ENCODE measurements at places on chromosomes 4 and X.
A peak's percentile ranks its signal among the peaks of the same experiment; 100 is the strongest.

- no peak for DNase-seq
Observed at GRCh38 chr4:17650406-17650805, 36.0 kb downstream of the MED28 start.

GRCh38 chr4:85457752-85458467 is 17.0 kb upstream of the ARHGAP24 start:
- DNase-seq: no peak

- DNase-seq: no peak
Observed at GRCh38 chrX:12563121-12563520, 228.1 kb upstream of the PRPS2 start.

- DNase-seq: no peak
Observed at GRCh38 chr4:113591982-113592381, 169.6 kb downstream of the CAMK2D start.

- DNase-seq: no peak
Observed at GRCh38 chr4:114976901-114977300, 136.5 kb downstream of the NDST4 start.

- no peak for DNase-seq
Observed at GRCh38 chr4:115219862-115220261, 106.4 kb upstream of the NDST4 start.

- no peak for DNase-seq
Observed at GRCh38 chr4:105679186-105679585, 29.3 kb downstream of the INTS12 start.

DNA sequence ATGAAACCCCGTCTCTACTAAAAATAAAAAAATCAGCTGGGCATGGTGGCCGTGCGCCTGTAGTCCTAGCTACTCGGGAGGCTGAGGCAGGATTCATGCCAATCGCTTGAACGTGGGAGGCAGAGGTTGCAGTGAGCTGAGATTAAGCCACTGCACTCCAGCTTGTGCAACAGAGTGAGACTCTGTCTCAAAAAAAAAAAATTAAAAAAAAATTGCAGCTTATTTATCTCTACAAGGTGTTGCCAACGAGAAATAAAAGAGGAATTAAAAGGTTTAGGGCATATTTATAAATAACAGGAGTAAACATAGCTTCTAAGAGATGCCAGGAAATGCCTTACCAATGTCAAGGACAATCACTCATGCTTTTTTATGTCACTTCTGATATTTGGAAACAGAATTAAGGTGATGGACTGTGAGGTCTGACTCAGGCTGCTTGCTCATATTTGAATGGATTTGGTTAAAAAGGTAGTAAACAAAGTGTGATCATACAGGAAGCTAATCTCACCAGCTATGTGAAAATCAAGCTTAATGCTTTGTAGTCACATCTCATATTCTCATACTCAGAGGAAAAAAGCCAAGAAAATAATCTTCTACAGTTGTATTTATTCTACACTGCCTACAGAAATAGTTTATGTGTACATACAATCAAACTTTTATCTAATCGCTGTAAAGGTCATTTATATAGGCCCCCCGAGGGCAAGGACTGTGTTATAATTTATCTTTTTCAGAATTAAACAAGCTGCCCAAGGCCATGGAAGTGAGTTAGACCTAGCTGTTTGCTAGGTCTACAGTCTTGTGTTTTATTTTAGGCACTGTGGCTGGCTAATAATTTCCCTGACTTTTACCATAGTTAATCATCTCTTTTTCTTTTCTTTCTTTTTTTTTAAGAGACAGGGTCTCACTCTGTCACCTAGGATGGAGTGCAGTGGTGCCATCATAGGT is 61.1 kb upstream of the RBMX start:
- no peak for DNase-seq

DNA sequence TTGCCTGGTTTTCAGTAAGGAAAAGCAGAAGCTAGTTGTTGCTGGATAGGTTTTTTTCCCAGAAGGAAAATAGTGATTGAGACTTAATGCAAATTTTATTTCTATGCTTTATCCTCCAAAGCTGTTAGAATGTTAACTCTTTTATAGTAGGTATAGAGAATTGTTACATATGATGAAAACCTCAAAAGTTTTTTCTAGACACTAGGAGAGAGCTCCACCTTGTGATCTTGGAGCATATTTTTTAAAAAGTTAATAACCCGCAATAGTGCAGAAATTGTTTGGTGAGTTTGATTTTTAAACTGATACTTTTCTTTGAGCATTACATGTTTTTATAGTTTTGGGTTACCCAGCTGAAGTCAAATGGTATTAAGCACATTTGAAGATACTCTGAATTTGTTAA is 56.5 kb downstream of the STAG2 start:
- no peak for DNase-seq

DNA sequence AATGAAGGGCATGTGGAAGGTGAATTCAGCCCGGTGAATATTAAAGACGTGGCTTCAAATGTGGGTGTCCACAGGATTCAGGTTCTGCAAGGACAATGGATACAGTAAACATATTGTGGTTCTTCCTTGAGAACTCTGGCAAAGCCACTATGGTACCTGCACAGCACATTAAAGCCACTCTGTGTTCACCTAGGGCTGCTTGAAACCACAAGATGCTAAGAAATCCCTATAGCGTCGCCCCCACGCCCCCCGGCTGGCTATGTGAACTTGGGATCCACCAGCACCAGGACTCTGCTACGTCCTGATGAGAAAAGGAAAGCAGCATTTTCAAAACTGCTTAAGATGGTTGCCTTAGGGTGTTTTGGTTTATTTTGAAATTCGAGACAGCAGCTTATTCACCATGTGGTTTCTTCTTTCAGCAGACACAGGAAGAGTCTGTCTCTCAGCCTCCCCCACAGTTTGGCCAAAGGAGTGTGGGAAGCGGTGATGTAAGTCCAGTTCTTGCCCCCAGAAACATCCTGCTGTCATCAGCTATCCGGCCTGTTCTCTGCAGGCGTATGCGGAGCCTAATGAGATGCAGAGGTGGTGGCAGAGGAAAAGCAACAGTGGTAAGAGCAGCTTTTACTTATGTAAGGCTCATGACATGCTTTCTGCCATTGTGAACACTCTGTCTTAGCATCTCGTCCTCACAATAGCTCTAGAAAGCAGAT is 111.5 kb downstream of the AFAP1 start:
- DNase-seq: peak; percentile 83

DNA sequence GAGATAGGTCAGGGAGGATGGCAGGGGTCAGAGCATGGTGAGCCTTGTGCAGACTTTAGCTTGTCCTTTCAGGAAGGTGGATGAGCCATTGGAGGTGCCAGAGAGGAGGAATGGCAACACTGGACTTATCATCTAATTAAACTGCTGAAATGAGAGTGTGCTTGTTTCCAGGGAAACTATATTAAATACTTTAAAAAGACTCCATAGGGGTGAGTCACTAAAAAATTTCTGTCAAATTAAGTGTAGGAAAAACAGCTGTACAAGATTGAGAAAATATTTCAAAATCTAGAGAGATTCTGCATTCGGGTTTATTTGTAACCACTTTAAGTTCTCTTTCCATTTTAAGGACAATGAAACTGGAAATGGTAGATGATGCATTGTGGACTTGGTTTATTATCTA is 11.4 kb downstream of the FRAS1 start:
- DNase-seq: no peak

DNA sequence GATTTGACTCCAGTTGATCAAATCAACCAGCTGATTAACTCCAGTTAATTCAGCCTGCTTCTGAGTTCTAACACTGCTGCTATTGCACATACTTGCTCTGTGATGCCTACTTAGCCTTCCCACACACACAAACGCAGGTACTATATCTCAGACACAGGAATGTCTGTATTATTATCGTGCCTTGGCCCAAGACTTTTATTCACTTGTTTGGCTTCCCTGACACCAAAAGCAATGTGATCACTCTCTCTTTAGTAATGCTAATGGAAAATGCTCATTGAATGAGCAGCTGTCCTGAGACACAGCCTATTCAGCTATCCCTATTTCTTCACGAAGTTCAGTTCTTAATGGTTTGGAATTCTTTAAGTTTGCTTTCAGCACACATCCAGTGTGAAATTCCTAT is 356.4 kb upstream of the CXorf51A start:
- no peak for DNase-seq

DNA sequence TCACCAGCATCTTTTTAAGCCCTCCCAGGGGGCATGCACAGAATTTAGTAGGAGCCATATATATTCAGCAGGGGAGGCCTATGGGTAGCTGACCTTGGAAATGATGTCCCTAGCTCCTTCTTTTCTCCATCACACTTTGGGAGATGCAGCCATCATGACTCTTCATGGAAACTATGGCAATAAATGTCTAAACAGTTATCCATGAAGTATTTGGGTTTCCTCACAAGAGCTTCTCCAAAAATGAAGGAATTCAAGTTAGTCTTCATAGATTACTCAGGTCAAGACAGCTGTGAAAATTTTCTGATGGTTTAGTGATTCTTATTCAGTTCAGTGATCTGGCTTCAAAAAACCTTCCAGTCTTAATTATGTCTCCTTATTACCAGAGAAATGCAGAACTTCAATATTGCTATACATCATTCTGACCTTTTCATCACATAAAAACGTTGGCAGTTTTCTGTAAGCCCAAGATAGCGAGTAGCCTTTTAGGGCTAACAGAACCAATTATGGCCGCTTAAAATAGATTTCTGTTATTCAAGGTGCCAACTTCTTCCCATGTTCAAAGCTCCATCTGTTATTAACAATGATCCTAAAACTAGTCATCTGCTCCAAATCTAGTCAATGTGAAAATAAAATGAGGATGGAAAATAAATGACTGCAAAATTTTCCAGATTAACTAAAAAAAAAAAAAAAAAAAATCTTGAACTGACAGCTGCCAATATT is 52.5 kb downstream of the TMEM156 start:
- DNase-seq: no peak

- DNase-seq: no peak
Observed at GRCh38 chrX:122982521-122982920, 201.6 kb upstream of the GRIA3 start.

GRCh38 chrX:38891641-38892413 is 90.6 kb downstream of the MID1IP1 start:
- no peak for DNase-seq

GRCh38 chrX:153609917-153610835 is 11.2 kb upstream of the CCNQ start:
- peak; percentile 68 for DNase-seq

GRCh38 chr4:109572154-109572553 is 12.1 kb downstream of the MCUB start:
- DNase-seq: no peak

DNA sequence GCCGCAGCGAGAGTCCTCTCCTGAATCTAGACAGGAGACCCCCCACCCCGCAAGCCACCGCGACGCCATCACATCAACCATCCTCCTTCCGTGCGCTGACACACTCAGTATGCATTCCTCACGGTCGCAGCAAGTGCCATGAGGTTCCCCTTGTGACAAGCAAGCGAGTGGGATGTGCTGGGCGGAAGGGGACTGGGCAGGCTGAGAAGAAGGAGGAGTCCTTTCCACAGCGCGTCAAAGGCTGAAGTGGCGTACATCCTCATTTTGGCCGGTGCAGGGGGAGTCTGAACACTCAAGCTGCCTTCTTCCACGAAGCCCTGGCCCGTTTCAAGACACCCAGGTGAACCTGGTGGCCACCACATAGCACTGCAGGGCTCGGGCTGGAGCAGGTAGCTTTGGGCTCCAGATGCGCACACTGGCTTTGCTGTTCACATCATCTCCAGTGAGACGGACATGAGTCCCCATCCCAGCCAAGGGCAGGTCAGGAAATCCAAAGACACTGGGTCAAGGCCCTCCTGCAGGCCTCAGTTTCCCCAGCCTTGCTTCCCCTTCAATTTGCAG is 30.4 kb downstream of the CCNQ start:
- no peak for DNase-seq

- DNase-seq: no peak
Observed at GRCh38 chr4:25081866-25082471, 51.2 kb upstream of the LGI2 start.

DNA sequence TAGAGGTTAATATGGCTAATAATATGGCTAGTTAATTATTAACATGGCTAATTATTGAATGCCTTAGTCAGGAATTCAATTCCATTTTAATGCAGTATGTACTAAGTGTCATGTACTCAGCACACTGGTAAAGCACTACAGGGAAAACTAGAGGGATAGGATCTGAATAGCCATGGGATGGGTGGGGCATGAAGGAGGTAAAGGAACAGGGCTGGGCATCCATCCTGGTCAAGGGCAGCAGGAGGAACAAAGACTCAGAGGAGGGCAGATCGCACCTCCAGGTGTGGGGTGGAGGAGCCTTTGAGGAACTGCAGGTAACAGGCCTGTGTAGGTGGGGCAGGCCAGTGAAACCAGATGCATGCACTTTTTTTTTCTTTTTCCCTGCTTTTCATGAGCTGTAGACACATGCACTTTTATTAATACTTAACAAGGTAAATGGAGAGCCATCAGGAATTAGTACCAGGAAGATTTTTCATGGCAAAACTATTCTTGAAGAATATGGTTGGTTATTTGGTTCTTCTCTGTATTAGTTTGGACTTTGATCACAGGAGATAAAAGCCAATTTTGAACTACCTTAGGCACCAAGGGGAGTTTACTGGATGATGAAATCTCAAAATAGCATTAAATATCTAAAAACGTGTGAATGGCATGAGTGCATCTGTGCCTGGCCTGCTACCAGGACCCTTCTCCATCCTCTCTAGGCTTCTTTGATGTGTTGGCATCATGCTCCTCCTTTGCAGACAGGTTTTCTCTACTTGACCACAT is 88.3 kb downstream of the CC2D2A start:
- no peak for DNase-seq

DNA sequence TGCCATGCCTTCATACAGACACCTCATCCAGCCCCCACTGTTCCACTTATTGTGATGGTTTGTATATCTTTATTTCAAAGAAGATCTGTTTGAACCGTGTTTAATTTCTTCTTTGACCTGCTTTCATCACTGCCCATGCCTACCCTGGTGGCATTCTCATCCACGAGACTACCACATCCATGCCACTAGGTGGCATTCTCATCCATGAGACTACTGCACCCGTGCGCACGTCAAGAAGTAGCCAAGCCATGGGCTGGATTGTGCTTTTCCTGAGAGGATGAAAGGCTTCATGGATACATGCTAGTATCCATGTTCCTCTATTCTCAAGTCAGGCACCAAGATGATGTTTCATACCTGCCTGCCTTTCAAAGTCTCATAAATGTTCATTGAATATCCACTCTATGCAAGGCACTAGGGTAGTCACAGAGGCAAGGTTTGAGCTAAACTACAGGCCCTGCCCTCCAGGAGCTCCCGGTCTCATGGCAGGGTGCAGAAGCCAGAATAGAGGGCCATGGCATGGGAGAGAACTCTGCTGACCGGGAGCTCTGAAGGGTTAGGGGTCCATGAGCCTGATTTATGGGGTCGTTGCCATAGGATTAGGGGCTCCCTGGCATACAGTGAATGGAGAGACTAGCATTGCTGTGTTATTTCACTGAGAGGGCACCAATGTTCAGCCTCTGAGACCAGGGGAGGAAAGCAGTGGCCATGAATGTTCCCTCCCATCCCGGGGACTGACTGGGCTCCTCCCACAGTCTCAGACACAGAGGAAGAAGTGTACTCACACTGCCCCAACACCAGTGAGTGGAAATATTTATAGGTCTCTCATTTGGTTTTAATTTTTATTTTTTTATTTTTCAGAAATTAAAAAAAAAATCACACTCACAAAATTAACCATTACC is 24.8 kb upstream of the EOLA2 start:
- peak; percentile 52 for DNase-seq
